ENCODE measurements at places on chromosomes 11 and 22. TPM values are rescaled to one million over a fixed set of nuclear protein-coding genes. Genes with fewer than 3 reads are reported as not detected.

The TUBA8 gene
- total RNA-seq, result 0.94 TPM

The RAG2 gene
- not detected for total RNA-seq

The CRACR2B gene
- 4.8 TPM for total RNA-seq

The FBLN1 gene
- total RNA-seq, result 0.09 TPM

The CRYBA4 gene
- not detected for total RNA-seq

The MUC6 gene
- total RNA-seq, result not detected

The F2 gene
- not detected for total RNA-seq

The TRIM48 gene
- total RNA-seq, result not detected

The CELF1 gene
- total RNA-seq, result 70.4 TPM

The CHADL gene
- total RNA-seq, result 0.28 TPM

The SCN4B gene
- 0.09 TPM for total RNA-seq

The RFPL3 gene
- not detected for total RNA-seq

The C22orf31 gene
- not detected for total RNA-seq

The FXYD6 gene
- total RNA-seq, result not detected

The GNAZ gene
- 0.66 TPM for total RNA-seq

The POLD3 gene
- total RNA-seq, result 11.0 TPM

The DBX1 gene
- total RNA-seq, result not detected

The KRTAP5-9 gene
- not detected for total RNA-seq

The MPPED2 gene
- total RNA-seq, result under 0.01 TPM

The SNX19 gene
- 47.2 TPM for total RNA-seq

The IL18 gene
- total RNA-seq, result 5.5 TPM

The CABP4 gene
- total RNA-seq, result 0.45 TPM

The PDE2A gene
- total RNA-seq, result 10.2 TPM

The SLC25A18 gene
- total RNA-seq, result not detected

The UPK3A gene
- not detected for total RNA-seq

The SLC6A5 gene
- total RNA-seq, result not detected

The TRIM3 gene
- total RNA-seq, result 19.3 TPM

The MS4A4E gene
- not detected for total RNA-seq

The OR1S2 gene
- total RNA-seq, result not detected

The CYB5R2 gene
- total RNA-seq, result 0.90 TPM

The CALCB gene
- total RNA-seq, result under 0.01 TPM

The OR52E8 gene
- total RNA-seq, result not detected

The PRR33 gene
- not detected for total RNA-seq

The TMEM132A gene
- 87.1 TPM for total RNA-seq

The EIF3F gene
- 235 TPM for total RNA-seq

The APOL3 gene
- total RNA-seq, result 31.8 TPM

The SCGB1D2 gene
- total RNA-seq, result not detected

The LRRN4CL gene
- 0.09 TPM for total RNA-seq

The FAM227A gene
- total RNA-seq, result 2.1 TPM

The DRD4 gene
- total RNA-seq, result not detected

The SLC43A3 gene
- 30.2 TPM for total RNA-seq

The C11orf86 gene
- not detected for total RNA-seq

The TRPC6 gene
- not detected for total RNA-seq

The OR8D4 gene
- not detected for total RNA-seq

The FREY1 gene
- 0.75 TPM for total RNA-seq

The RIMBP3B gene
- total RNA-seq, result not detected

The GLYATL2 gene
- total RNA-seq, result not detected

The USH1C gene
- not detected for total RNA-seq

The ARHGAP20 gene
- total RNA-seq, result 1.1 TPM

The FOLH1 gene
- 0.85 TPM for total RNA-seq

All from endothelial cell of coronary artery (primary cell).